Esophagus squamous epithelium (tissue), 5 donors: ENCODE measurements at places on chromosomes 6 and 20.

- H3K27ac ChIP-seq = no peak overlapping the region
- H3K27me3 ChIP-seq = no peaks in the 10 kb centered on the region
- H3K4me1 ChIP-seq = no peaks in the 10 kb centered on the region
- no peak for DNase-seq
- H3K4me3 ChIP-seq = no peak overlapping the region
Measured at GRCh38 chr6:43199912-43200311, 17.9 kb downstream of the CUL9 start.

DNA sequence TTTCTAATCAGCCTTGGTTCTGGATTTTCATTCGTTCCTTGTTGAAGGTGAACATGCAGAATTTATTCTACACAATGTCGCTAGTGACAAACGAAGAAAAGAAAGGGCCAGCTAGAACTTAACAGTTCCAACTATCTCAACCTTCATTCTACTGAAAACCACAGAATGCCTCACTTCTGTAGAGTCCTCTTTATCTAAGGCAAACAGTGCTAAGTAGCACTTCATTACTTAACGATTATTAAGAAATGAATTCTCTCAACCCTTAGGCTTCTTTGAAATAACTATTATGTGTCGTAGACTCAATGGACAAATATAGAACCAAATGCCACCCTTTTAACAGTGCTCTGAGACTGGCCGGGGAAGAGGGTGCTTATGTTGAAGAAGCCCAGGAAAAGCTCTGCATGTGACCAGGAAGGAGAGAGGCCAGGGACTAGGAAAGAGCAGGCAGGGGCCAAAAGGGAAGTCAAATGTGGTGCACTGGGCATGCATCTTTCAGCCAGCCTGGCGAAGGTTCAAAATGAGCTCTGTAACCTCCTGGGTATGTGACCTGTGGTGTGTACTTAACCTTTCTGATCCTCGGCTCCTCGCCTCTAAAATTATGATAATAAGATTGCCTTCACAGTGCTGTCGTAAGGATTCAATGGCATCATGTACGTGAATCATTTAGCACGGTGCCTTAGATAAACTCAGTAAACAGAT lies 55.4 kb upstream of the BMP2 start:
- no peak for DNase-seq
- no peak overlapping the region for H3K27ac ChIP-seq
- H3K4me3 ChIP-seq = no peak overlapping the region
- no peaks in the 10 kb centered on the region for H3K27me3 ChIP-seq

GRCh38 chr20:51487565-51488268 lies 54.8 kb downstream of the NFATC2 start:
- no peaks in the 10 kb centered on the region for H3K36me3 ChIP-seq
- H3K4me1 ChIP-seq = peaks cover 30% of the 10 kb centered on the region
- H3K4me3 ChIP-seq = no peak overlapping the region
- no peak for DNase-seq
- H3K27me3 ChIP-seq = no peaks in the 10 kb centered on the region
- H3K27ac ChIP-seq = no peak overlapping the region

- H3K4me3 ChIP-seq = no peak overlapping the region
- DNase-seq = no peak
- H3K27me3 ChIP-seq = no peaks in the 10 kb centered on the region
- H3K27ac ChIP-seq = peak overlapping the region; percentile 57
- H3K4me1 ChIP-seq = peaks cover 56% of the 10 kb centered on the region
Measured at GRCh38 chr6:42279144-42279781, 61.6 kb upstream of the MRPS10 start.

DNA sequence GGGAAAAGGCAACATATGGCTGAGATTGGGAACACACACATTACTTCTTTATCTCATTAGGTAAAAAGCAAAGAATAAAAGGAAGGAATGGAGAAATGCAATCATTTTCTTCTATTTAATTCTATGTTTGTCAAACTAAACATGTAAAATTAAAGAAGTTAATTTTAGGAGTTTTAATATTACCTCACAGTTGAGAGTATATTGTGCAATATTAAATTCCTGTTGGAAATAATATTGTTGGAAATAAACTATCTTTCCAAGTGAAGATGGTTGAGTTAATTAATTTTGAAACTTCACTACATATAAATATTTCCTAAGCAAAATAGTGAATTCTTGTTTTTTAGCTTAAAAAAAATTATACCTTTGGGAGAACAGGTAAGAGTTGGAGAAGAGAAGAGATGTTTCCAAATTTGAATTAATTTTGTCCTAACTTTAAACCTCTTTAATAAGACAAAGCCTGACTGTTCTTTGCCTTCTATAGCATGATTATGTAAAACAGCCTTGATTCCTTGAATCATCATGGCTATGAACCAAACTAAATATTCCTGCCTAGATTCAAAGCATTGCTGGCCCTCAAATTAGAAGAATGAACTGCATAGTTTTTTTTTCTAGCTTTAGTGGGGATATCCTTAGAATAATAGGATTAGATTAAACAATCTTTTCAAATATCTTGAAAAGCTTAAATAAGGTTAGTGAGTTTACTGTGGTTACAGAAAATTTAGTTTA lies 1349.1 kb upstream of the ADGRB3 start:
- no peak for DNase-seq
- no peaks in the 10 kb centered on the region for H3K4me1 ChIP-seq
- H3K27me3 ChIP-seq = no peaks in the 10 kb centered on the region
- H3K36me3 ChIP-seq = no peaks in the 10 kb centered on the region

DNA sequence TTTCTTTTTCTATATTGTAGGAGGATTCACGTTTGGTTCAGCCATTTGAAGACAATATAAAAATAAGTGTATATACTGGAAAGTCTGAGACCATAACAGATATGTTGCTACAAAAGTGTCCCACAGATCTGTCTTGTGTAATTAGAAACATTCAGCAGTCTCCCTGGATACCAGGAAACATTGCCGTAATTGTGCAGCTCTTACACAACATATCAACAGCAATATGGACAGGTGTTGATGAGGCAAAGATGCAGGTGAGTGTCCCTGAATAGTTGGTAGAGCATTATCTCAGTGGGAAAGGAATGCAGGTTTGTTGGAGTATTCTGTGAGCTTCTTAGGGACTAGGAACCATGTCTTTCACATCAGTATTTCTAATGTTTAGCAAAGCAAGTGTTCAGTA lies 18.3 kb upstream of the ADGRF4 start:
- DNase-seq = no peak
- no peak overlapping the region for H3K4me3 ChIP-seq
- H3K27ac ChIP-seq = no peak overlapping the region
- no peaks in the 10 kb centered on the region for H3K4me1 ChIP-seq
- no peaks in the 10 kb centered on the region for H3K27me3 ChIP-seq

GRCh38 chr20:17645010-17645409 lies 37.0 kb downstream of the RRBP1 start:
- H3K36me3 ChIP-seq = peaks cover 16% of the 10 kb centered on the region
- peak overlapping the region; percentile 3 for H3K27ac ChIP-seq
- no peak overlapping the region for H3K4me3 ChIP-seq
- no peak for DNase-seq
- peaks cover 68% of the 10 kb centered on the region for H3K4me1 ChIP-seq

DNA sequence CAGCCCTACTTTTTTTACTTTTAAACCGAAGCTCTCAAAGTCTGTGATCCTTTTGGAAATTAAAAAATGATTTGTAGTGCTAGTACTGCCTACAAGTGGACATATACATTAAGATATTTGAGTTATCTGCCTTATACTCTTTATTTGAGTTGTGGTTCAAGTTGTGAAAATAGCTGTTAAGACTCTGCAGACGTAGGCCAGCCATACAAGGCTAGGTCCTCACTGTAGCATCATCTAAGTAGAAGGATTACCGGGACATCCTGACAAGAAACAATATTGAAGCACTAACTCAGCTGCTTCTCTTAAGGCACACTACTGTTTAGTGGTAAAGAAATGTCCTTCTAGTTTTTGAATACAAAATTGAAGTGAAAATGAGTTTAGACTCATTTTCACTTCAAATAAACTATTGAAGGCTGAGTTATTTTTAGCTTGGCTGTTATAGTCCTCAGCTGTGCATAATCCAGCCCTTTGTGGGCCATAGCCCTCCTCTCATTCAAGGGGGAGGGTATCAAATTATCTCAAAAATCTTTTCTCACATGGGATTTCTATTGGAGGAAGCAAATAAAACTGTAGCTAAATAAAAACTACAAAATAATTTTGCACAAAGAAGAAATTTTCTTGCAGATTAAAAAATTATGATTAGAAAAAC lies 68.1 kb downstream of the JAG1 start:
- H3K36me3 ChIP-seq = no peaks in the 10 kb centered on the region
- no peak for DNase-seq
- H3K27ac ChIP-seq = peak overlapping the region; percentile 74
- peaks cover 41% of the 10 kb centered on the region for H3K4me1 ChIP-seq

DNA sequence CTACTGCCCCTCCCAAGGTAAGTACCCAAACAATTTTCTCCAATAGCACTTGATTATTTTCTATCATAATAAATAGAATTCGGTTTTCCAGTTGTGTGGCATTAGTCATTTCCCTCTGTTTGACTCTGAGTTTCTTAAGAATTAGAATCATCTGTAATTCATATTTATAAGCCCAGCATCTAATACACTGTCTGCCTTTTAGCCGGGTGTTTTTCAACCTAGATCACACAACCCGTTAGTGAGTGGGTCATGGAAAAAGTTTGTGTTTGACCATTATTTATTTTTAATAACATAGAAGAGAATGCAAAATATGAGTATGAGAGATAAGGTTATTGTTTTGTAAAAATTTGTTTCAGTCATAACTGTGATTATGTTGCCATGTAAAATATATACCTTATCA lies 701.6 kb downstream of the RFPL4B start:
- H3K36me3 ChIP-seq = no peaks in the 10 kb centered on the region
- H3K27ac ChIP-seq = no peak overlapping the region
- H3K4me3 ChIP-seq = no peak overlapping the region
- H3K4me1 ChIP-seq = no peaks in the 10 kb centered on the region

DNA sequence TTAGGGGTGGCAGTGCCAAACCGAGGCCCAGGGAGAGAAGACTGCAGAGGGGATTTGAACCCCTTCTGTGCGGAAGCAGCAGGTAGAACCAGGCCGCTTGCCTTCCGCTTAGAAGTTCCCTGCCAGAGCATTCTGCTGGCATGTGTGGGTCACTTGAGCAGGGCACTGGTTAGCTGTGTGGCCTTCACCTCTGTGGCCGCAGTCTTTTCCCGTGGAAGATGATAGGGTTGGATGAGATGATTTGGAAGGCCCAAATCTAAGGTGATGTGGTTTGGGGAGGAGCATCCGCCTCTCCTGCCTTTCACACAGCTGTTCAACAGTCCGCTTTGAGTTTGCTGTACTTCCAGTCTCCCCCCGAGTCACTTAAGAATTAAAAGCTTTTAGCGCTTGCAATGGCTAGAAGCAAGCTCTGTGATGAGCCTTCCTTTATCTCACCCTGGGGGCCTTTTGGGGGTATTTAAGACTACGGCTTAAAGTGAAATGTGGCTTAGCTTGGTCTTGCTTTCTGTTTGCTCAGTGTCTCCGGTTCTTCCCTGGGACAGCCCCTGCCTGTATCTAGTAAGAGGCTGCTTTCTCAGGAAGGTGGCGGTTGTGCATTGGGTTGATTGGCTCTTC lies 743 bp downstream of the CMTR1 start:
- peak overlapping the region; percentile 86 for H3K4me3 ChIP-seq
- peaks cover 13% of the 10 kb centered on the region for H3K36me3 ChIP-seq
- DNase-seq = no peak

- H3K27me3 ChIP-seq = no peaks in the 10 kb centered on the region
- H3K4me1 ChIP-seq = peaks cover 5% of the 10 kb centered on the region
- peak overlapping the region; percentile 49 for H3K27ac ChIP-seq
- H3K4me3 ChIP-seq = no peak overlapping the region
- DNase-seq = no peak
Measured at GRCh38 chr20:23178806-23179205, 92.7 kb upstream of the CD93 start.

GRCh38 chr6:124670801-124671200 lies 291.4 kb upstream of the RNF217 start:
- H3K4me1 ChIP-seq = no peaks in the 10 kb centered on the region
- no peaks in the 10 kb centered on the region for H3K36me3 ChIP-seq
- H3K27me3 ChIP-seq = no peaks in the 10 kb centered on the region
- no peak for DNase-seq
- H3K27ac ChIP-seq = no peak overlapping the region

DNA sequence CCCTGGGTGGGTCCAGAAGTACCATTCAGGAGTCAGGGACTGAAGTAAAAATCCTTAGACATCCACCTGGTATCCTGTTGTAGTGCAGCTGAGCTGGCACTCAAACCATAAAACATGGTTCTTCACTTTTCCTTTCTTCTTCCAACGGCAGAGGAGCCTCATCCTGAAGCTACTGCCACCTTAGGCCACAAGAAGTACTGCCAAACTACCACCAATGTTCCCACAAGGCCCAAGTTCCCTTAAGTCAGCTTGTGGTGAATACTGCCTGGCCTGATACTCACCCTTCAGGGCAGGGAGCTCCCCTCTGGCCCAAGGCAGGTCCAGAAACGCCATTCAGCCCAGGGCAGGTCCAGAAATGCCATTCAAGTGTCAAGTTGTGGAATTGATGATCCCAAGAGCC lies 1053.4 kb upstream of the CITED2 start:
- H3K4me3 ChIP-seq = no peak overlapping the region
- no peaks in the 10 kb centered on the region for H3K27me3 ChIP-seq
- no peaks in the 10 kb centered on the region for H3K36me3 ChIP-seq
- no peaks in the 10 kb centered on the region for H3K4me1 ChIP-seq
- DNase-seq = no peak
- H3K27ac ChIP-seq = no peak overlapping the region

- H3K36me3 ChIP-seq = no peaks in the 10 kb centered on the region
- no peaks in the 10 kb centered on the region for H3K27me3 ChIP-seq
- H3K4me1 ChIP-seq = no peaks in the 10 kb centered on the region
- H3K4me3 ChIP-seq = no peak overlapping the region
- no peak overlapping the region for H3K27ac ChIP-seq
- DNase-seq = no peak
Measured at GRCh38 chr6:148566664-148567350, 180.0 kb upstream of the UST start.

DNA sequence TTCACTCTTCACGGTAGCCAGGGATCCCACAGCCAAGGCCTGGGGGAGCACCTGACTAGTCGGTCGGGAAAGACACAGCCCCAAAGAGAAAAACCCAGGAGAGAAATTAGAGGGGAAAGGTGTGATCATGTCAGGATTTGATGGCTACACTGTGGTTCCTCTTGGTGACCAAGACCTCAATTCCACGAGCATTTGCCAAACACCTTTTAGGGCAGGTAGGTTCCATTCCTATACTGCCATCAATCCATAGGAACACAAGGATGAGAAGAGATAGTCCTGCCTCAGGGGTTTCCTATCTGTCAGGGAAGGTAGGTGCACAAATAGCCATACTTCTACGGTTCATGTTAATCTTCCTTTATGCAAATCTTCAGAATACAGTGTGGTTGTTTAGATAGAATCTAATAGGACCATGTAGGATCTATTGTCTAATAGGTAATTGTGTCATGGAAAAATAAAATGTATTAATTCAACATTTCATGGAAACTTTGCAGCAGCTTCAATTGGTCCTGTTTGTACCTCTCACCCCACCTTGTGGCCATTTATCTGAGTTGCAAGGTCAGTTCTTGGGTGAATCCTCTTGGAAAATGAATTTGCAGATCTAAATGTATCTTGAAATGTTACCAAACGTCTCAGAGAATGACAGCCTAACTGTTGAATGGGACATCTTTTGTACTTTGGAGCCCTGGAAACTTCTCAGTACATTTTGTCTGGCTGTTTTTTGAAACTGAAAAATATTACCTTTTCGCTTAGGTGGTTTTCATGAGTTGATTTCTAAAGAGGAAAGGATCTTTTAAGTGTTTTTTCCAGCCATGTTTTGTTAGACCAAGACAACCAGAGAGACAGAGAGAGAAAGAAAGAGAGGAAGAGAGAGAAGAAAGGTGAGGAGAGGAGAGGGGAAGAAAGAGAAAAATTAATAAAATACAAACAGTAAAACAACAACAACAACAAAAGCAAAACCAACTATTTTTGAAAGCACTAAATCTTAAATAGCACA lies 33.7 kb upstream of the IYD start:
- H3K4me3 ChIP-seq = no peak overlapping the region
- H3K36me3 ChIP-seq = no peaks in the 10 kb centered on the region
- H3K27me3 ChIP-seq = no peaks in the 10 kb centered on the region
- no peak overlapping the region for H3K27ac ChIP-seq
